ENCODE measurements at places on chromosomes 2 and 18.

GRCh38 chr2:1397350-1397749 lies 15.9 kb upstream of the TPO start:
- DNase-seq: no peak

GRCh38 chr18:8800445-8800844 lies 95.1 kb downstream of the MTCL1 start:
- no peak for DNase-seq

- no peak for DNase-seq
Measured at GRCh38 chr2:3954261-3954660, 250.9 kb downstream of the DCDC2C start.

GRCh38 chr2:144477281-144477956 lies 42.5 kb downstream of the ZEB2 start:
- no peak for DNase-seq

- no peak for DNase-seq
Measured at GRCh38 chr2:143808166-143808565, 678.9 kb downstream of the ARHGAP15 start.

GRCh38 chr2:167675906-167676305 lies 571.5 kb downstream of the STK39 start:
- DNase-seq: no peak

DNA sequence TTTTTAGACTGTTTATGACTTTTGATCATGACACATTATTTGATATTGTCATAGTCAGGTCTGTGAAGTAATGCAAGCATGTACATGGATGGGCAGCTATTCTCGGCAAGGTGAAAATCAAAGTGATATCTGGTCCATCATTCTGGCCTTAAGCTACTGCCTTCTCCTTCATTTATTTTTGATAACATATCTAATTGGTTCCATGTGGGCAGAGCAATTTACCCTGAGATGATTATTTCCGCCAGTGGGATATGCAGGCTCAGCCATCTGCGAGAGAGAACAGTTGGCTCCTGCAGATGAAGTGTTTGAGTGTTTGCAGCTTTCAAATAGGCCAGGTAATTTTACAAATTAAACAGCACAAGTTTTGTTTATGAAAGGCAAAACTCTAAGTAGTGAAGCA lies 116.4 kb downstream of the LYPD6 start:
- DNase-seq: no peak

- DNase-seq: no peak
Measured at GRCh38 chr2:170679607-170680079, 35.5 kb upstream of the SP5 start.

GRCh38 chr18:50982086-50982801 lies 14.4 kb downstream of the ELAC1 start:
- DNase-seq: no peak

DNA sequence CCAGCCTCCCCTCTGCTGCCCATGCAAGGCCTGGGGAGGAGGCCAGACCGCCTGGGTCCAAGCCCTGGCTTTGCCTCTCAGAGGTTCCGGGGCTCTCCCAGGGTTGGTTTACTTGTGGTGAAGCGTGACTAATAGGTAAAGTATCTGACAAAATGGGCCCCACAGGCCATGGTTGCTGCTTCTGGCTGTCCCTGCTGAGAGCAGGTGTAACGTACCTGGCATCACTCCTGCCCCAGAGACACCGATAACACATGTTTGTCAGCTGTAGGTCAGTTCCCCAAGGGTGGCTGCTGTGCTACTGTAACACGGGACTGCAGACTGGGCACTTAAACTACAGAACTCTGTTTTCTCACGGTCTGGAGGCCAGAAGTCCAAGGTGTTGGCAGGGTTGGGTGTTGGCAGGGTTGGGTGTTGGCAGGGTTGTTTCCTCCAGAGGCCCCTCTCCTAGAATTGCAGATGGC lies 34.1 kb downstream of the ODC1 start:
- peak; percentile 62 for DNase-seq

DNA sequence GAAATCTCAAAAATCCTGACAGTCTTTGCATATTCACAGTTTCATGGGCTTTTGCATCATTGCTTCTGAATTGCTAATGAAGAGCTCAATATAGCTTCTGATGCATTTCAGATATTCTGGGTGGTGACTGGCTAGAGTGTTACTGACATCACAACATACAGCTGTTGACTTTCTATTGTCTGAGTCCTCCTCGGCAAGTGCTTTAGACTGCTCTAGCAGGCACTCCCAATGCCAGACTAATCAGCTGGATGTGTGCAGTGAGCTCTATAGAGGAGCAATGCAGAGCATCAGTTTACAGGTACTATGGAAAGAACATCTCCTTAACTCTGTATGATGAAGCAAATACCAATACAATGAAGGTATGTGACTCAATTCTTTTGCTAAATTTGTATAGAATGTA lies 54.9 kb downstream of the R3HDM1 start:
- DNase-seq: peak; percentile 37

GRCh38 chr2:52934323-52934898 lies 833.2 kb upstream of the CHAC2 start:
- DNase-seq: no peak

DNA sequence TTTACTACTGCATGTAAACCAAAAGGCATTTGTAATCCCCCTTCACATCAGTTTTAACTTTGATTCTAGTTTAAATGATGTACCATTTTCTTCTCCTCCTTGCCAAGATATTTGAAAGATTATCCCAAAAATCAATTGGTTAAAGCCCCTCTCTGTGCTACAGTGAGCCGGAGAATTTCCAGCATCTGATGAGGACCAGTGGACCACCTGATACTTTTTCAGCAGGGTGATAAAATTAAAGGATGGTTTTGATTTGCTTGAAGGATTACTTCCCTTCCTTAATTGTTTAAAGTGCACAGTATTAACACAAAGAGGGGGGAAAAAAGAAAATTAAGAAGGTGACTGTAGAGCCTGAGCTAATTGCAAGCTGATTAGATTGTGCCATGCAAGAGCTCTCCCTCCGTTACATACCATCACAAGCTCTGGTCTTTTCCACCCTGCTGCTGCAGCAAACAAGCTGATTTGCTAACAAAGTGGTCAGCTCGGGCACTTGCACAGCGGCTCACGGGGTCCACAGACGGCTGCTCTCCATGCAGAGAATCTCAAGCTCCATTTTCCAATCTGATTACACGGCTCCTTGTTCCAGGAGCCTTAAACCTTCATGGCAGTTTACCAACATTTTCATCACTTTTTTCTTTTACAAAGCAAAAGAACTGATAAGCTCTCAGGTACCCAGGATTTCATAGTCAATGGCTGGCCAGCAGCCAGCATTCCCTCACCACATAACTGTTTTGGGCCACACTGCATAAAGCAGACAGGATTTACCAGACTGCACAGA lies 22.1 kb downstream of the FIGN start:
- no peak for DNase-seq

DNA sequence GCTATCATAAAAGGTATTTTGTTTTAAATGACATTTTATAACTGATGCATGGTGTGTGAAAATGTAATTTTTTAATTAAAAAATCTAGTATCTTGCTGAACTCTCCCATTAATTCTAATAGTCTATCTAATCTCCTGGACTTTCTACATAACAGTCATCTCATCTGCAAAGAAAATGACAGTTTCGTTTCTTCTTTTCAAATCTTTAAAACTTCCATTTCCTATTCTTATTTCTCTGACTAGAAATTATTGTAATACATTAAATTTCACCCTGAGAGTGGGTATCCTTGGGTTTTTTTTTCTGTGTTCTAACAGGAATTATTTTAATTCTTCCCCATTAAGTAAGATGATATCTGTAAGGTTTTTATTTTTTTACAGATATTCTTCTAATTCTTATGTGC lies 120.1 kb downstream of the KCNF1 start:
- no peak for DNase-seq

GRCh38 chr18:45458033-45458432 lies 157.2 kb upstream of the SLC14A2 start:
- DNase-seq: no peak

DNA sequence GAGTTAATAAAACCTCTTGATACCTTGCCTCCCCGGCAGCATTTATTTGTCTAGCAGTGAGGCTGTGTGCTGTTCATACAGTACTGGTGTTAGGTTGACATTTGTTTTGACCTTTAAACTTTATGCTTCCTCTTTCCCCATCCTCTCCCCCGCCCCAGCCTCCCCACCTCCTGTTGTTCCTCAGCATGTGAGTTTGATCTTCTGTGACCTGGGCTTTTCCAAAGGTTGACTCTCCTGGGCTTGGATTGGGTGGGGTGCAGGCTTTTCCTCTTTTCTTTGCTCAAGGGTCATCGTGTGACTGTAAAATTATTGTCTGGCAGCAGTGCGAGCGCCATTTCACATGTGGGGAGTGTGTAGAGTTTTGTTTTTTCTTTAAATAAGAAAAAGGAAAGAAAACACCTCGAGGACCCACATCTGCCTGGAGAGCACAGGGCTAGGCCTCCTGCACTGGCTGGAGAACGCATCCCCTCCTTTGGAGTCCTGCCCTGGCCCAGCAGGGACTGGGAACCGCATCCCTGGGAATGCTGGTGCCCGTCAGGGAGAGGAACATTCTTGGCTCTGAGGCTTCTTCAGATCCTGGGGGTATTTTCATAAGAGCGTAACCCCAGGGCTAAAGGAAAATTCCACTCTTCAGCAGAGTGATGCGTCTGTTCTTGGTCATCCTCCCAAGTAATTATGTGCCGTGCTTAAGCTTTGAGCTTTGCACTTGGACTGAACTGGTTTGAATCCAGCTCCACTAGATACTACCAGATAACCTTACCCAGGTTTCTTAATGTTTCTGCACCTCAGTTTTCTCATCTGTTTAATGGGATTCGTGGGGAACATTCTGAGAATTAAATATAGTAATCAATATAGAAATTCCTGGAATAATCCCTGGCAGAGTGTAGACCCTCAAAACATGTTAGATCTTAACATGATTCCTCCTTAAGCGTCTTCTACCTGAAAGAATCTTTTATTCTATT lies 91.5 kb downstream of the SETBP1 start:
- peak; percentile 52 for DNase-seq

DNA sequence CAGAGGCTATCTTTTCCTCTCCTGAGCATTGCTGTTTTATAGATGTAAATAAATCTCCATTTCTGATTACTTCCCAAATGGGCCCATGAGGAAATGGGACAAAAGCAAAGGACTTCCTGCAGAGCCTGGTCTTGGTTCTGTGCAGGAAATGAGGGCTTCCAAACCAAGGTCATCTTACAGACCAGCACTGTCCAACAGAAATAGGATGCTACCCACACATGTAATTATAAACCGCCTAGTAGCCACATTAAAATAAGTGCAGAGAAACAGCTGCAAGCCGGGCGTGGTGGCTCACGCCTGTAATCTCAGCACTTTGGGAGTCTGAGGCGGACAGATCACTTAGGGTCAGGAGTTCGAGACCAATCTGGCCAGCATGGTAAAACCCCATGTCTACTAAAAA lies 6.2 kb downstream of the TTL start:
- no peak for DNase-seq

GRCh38 chr18:31219395-31219794 lies 56.7 kb upstream of the DSC1 start:
- DNase-seq: no peak

GRCh38 chr2:69103419-69103818 lies 90.4 kb downstream of the ANTXR1 start:
- DNase-seq: no peak

- no peak for DNase-seq
Measured at GRCh38 chr2:17752246-17752645, 1.4 kb downstream of the SMC6 start.

DNA sequence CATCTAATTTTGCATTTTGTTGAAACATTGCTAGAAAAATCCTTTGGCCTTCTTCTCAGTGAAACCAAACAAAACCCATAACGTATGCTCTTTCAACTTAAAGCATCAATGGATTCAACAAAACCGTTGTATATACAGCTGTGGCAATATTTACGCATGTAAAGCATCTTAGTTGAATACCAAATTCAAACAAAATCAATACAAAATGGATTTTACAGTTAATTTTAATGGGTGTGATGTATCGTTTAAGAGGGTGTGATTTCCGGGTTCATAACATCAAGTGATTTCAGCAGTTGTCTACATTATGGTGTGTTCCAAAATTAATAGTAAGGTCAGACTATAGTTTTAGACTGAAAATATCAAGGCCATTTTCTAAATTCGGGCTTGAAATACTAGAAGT lies 198.2 kb downstream of the TGIF1 start:
- peak; percentile 91 for DNase-seq

DNA sequence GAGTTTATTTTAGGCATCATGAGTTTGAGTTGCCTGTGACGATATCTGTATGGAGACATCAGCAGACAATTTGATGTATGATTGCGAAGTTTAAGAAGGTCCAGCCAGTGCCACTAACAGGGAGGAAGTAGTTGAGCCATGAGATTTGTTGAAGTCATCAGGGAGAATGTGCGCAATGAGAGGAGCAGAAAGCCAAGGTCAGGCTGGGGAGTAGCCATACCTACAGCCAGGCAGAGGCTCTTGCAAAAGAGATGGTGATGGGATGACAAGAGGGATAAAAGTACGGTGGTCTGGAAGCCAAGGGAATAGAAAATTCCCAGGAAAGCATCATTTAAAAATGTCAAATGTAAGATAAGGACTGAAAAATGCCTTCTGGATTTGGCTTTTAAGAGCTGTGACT lies 51.2 kb downstream of the LIMS1 start:
- DNase-seq: no peak

GRCh38 chr2:145800151-145801091 lies 1280.5 kb upstream of the ZEB2 start:
- peak; percentile 91 for DNase-seq

- no peak for DNase-seq
Measured at GRCh38 chr2:126154256-126154785, 501.6 kb upstream of the GYPC start.

DNA sequence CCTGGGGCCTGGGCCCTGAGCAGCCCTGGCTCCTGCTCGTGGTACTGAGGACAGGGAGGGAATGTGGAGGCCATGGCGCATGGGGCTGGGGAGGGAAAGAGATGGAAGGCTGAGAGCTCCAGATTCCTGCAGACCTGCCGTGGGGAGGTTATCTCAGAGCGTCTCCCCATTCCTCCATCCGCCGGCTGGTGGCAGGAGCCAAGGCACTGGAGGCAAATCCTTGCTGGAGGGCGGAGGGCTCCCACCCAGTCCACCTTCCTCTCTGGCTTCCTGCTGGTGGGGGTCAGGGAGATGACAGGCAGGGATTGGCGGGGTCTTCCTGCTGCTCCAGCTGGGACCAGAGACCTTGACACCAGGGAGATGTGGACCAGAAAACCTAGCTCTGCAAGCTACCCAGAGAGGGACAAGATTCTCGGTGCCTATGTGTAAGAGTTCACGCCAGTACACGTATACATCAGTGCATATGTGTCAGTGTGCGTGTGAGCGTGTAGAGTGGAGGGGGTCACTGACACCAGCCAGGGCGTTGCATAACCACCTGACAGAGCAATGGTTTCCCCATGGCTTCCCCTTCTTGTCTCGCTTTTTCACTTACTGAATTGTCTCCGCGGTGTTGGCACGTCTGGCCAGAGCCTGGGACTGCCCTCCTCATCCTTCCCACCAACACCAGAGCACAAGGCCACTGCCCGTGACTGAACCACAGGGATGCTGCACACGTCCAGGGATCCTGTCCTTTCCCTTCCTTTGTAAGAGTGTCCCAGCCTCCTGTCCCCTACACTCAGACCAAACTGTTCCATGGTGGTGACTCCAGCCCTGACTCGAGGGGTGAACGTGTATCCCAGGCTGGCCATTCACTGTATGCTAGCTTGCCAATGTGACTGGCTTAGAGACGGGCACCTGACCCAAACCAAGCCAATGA lies 15.8 kb upstream of the SEMA4C start:
- DNase-seq: no peak

- DNase-seq: no peak
Measured at GRCh38 chr18:63590373-63590772, 3.2 kb downstream of the SERPINB13 start.

- DNase-seq: no peak
Measured at GRCh38 chr2:33160191-33160590, 213.4 kb downstream of the LTBP1 start.

Data from NCI-H146 (cell line).